ENCODE measurements at places on chromosomes 13 and 19. TPM values are rescaled to one million over a fixed set of nuclear protein-coding genes. Genes with fewer than 3 reads are reported as not detected.

- peak; percentile 10 for DNase-seq
Observed at GRCh38 chr13:49436890-49437289, 7.0 kb downstream of the CAB39L start.

- DNase-seq = no peak
Observed at GRCh38 chr13:24659239-24659638, 21.0 kb upstream of the ATP12A start.

DNA sequence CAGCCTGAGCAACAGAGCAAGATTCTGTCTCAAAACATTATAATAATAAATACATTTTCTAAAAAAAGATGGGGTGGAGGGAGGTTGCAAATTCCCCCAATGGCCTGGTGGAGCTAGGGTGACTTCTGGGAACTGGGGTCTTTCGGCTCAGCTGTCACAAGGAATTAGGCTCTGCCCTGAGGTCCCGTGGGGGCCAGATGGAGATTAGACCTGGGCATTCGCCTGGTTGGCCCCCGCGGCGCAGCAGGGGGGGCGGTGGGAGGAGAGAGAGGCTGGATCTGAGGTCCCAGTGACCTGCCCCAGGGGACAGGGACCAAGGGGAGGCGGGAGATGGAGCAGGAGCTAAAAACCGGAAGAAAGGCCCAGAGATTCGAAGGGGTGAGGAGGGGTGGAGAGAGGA, 14.8 kb downstream of the FUT6 start:
- DNase-seq = no peak

GRCh38 chr13:61685682-61686012, 270.0 kb upstream of the PCDH20 start:
- peak; percentile 6 for DNase-seq

The CSNK1G2 gene
- total RNA-seq = 85.4 TPM

The RAB3D gene
- 13.4 TPM for total RNA-seq

The ZNF208 gene
- 0.14 TPM for total RNA-seq

Measured in epithelial cell of proximal tubule (primary cell).